Uterine smooth muscle cell (primary cell): ENCODE measurements at places on chromosomes 7 and 10. TPM values are rescaled to one million over a fixed set of nuclear protein-coding genes. Genes with fewer than 3 reads are reported as not detected.

TAS2R3 gene
- 0.44 and 1.2 TPM in 2 replicates for total RNA-seq

PTF1A gene
- not detected in 2 replicates for total RNA-seq

HOXA4 gene
- total RNA-seq, result 0.22 and 0.37 TPM in 2 replicates

CPA4 gene
- 0.77 and 8.2 TPM in 2 replicates for total RNA-seq

CDNF gene
- 1.1 and 1.3 TPM in 2 replicates for total RNA-seq

RAB19 gene
- total RNA-seq, result not detected in 2 replicates

CYP26C1 gene
- 0.12 TPM in 1 of 2 replicates, not detected in the other for total RNA-seq
